Cardiac muscle cell (in vitro differentiated cells and primary cell): ENCODE measurements at places on chromosomes 6 and 20. TPM values are rescaled to one million over a fixed set of nuclear protein-coding genes. Genes with fewer than 3 reads are reported as not detected.

The RAD21L1 gene
- total RNA-seq = 0.28 and 0.33 TPM in 2 replicates

The DTD1 gene
- total RNA-seq = 62.8 and 66.4 TPM in 2 replicates

DNA sequence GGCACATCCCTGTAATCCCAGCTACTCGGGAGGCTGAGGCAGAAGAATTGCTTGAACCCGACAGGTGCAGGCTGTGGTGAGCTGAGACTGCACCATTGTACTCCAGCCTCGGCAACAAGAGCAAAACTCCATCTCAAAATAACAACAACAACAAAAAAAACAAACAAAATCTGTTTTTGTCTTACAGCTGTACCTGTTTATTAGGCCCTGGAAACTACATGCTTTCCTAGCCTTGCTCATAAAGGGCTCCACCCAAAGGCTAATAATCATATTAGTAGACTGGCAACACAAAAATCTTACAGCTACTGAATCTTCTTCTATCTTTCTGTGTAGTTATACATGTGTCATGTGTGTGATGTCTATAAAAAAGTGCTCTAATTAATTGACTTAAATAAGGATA, 503.9 kb upstream of the EYS start:
- no peak for DNase-seq

GRCh38 chr6:137165375-137166246, 7.8 kb downstream of the IL22RA2 start:
- DNase-seq = no peak

- no peak for DNase-seq
Measured at GRCh38 chr6:168364793-168365421, 45.3 kb upstream of the DACT2 start.
